HFF-Myc (cell line): ENCODE measurements at places on chromosomes 6 and 20.

GRCh38 chr6:16654701-16655100 lies 106.6 kb downstream of the ATXN1 start:
- no peak for DNase-seq

- no peak for DNase-seq
Measured at GRCh38 chr20:48288930-48289507, 503.7 kb upstream of the SULF2 start.

DNA sequence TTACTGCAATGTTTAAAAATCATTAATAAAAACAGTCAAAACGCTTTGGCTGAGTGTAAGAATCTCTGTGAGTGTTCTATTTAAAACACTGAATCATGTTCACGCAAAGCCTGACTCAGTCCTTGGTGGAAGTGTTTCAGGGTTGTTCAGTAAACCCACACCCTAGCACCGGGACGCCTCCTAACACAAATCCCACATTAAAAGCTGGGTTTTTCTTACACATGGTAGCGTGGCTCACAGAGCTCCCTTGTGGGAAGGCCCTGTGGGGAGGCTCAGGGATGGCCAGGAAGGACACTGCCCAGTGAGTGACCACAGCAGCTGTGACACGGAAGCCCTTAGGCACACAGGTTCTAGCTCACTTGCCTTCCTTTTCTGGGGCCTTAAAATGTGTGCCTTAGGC lies 80.2 kb downstream of the GMPR start:
- no peak for DNase-seq

DNA sequence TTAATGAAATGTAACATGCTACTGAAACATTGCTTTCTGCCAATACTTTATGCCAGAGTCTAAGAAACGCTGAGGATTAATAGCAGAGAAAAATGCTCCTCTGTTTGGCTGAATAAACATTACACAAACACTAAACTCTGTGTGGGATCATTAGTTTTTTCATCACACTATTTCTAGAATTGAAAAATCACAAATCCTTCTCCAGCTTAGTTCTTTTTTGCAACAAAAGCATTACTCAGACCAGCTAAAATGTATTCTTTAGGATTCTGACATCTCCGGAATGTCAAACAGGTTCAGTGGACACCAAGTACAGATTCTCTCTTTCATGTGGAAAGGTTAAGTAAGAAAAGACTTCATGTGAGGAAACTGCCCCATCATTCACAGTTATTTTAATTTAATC lies 226.9 kb downstream of the SIM1 start:
- no peak for DNase-seq

GRCh38 chr20:63778857-63779256 lies 39.3 kb downstream of the SLC2A4RG start:
- DNase-seq = no peak

DNA sequence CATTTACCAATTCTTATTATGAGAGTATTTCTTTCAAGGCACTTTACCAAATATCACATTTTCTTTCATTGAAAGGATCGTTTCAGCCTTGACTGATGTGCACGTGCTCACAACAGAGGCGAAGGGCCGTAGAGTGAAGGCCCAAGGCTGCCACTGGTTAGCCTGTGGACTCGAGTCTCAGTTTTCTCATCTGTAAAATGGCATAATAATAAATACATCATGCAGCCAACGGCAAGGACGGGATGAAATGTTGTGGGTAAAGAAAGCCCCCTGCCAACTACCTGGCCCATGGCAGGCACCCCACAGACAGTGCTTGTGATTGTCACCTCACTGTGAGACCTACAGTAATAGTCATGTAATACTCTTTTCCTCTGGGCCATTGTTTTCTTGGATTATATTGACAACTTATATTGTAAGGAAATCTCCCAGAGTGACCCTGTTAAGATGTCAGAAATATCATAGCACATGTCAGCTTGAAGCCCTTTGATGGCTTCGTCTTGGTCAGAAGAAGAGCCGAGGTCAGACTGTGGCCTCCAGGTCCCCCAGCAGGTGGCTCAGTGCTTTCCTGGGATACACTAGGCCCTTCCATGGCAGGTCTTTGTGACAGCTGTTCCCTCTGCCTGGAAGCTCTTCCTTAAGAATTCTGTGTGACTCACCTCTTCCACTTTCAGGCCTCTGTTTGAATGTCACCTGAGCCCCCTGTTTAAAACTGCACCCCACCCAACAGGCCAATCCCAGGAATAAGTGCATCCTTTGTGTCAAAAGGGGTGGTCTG lies 36.3 kb downstream of the FAM50B start:
- DNase-seq = no peak
